Heart right ventricle (tissue), 16 donors: ENCODE measurements at places on chromosomes 12 and 14. TPM values are rescaled to one million over a fixed set of nuclear protein-coding genes. Genes with fewer than 3 reads are reported as not detected.

The FOXA1 gene
- total RNA-seq, result not detected

DNA sequence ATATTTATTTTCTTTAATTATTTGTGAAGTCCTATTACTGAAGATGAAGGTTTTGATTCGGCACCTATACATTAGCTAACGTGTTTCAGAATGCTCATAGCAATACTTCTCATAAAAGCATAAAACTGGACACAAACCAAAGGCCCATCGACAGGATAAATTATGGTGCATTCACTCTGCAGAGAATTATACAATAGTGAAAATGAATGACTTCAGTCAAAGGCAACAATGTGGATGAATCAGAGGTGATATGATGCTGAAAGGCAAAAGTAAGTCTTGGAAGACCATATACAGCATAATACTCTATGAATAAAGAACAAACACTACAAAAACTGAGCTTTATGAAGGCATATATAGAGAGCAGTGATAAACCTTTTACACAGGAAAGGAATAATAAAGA is 156.6 kb upstream of the EGLN3 start:
- no peak for DNase-seq

The FBLN5 gene
- 60.7 TPM for total RNA-seq

- DNase-seq, result no peak
Measured at GRCh38 chr12:88665071-88665470, 84.8 kb upstream of the KITLG start.

DNA sequence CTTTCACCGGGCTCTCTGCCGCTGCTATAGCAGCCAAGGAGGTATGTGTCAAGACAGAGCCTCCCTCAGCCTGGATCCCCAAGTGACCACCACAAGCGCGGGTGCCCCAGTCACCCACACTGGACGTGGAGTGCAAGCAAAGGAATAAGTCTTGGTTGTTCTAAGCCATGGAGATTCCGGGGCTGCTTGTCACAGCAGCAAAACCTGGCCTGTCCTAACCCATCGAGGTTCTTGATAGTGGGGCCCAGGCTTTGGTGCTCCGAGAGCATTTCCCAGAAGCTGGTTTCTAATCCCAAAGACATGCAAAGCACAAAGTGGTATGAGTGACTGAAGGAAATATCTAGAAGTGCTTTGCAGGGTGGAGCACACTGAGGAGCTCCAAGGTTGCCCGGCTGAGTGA is 51.3 kb downstream of the SCARB1 start:
- DNase-seq, result no peak

GRCh38 chr14:28613532-28613931 is 153.1 kb upstream of the FOXG1 start:
- no peak for DNase-seq

The TEAD4 gene
- total RNA-seq, result 37.5 TPM
